ENCODE measurements at places on chromosomes 6 and 20.

DNA sequence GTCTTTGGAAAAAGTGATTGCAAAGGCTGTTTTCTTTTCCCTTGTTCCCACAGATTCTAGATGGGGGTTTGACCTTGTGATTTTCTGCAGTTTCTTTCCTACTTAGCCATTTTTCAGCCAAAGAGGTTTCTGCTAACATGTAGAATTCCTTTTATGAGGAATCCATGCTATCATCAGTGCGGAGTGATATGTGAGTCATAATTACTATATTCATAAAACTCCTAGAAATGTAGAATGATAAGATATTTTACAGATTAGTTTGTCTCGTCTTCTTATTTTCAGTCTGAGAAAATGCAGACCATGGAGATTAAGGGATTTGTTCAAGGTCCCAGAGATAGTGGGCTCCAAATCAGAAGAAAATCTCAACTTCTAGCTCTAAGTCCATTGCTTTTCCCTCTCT lies 98.6 kb downstream of the KCNQ5 start:
- no peak for DNase-seq

DNA sequence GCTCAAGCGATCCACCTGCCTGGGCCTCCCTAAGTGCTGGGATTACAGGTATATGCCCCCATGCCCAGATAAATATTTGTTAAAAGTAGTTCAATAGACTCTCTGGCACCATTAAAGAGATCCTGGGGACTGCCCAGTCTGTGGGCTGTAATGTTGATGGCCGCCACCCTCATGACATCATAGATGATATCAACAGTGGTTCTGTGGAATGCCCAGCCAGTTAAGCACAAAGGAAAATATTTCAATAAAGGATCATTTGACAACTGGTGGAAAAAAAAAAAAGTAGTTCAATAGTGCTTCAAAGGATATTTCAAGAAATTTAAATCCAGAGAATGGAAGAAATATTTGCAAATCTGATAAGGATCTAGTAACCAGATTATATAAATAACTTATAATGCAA lies 1.5 kb upstream of the CRIP3 start:
- no peak for DNase-seq

- no peak for DNase-seq
Observed at GRCh38 chr6:83258517-83258916, 65.4 kb downstream of the RWDD2A start.

DNA sequence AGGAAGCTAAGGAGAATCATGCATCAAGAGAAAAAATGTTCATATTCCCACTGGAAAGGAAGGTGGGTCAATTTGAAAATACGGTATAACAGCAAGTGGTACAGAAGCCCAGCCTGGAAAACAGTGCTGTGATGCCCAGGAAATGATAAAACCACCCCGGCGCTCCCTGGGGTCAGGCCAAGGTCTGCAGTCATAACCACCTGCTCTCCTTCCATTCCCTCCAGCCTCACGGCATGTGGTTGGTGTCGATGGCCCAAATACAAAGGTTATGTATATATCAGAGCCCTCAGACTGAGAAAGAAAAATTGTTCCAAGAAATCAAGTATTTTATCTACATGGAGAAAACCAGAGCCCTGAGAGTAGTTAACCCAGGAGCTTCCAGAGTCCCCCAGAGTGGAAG lies 208.1 kb upstream of the CDYL start:
- no peak for DNase-seq

- no peak for DNase-seq
Observed at GRCh38 chr20:50838707-50839385, 44.0 kb downstream of the BCAS4 start.

GRCh38 chr6:11092668-11093375 lies 812 bp upstream of the SMIM13 start:
- DNase-seq: peak; percentile 36

DNA sequence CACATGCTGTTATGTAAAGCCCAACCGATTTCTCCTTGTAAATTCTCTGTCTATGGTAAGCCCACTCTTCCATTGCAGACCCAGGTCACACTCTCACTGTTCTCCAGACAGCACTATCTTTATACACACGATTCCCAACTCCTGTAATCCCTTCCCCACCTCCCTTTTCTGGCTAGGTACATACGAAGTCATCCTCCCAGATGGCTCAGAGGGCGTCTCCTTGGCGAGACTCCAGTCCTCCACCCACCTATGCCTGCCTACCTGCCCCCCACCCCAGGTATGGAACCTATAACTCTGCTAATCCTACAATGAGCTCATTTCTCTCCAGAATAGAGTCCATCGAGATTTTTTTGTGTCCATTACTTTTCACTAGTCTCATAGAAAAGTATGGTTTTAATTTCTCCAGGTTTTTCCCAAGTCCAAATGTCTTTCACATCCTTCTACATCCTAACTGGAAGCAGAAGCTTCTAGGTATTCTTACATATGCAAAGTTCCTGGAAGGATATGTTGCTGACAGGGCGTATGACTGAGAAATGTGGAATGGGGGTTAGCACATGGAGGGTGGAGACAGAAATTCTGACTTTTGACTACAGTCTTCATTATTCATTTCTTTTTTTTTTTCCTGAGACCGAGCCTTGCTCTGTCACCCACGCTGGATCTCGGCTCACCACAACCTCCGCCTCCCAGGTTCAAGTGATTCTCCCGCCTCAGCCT lies 22.8 kb downstream of the SCML4 start:
- DNase-seq: no peak

DNA sequence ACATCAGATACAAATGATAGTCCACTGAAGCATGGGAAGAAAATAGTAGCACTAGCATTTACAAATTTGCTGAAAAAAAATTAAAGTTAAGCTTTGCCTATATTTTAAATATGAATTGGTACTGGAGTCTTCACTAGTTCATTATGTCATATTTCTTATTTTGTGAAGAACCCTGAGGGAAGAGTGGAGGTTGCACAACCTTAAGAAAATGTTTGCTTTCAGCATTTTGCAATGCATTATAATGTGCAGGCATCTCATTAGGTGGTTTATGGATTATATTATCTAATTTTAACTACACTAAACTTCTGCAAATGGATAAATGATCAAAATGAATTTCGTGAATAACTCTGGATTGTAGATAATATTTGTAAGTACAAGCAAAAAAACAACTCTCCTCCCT lies 390.8 kb upstream of the HS3ST5 start:
- no peak for DNase-seq

- DNase-seq: no peak
Observed at GRCh38 chr20:5722927-5723326, 27.3 kb upstream of the SHLD1 start.

DNA sequence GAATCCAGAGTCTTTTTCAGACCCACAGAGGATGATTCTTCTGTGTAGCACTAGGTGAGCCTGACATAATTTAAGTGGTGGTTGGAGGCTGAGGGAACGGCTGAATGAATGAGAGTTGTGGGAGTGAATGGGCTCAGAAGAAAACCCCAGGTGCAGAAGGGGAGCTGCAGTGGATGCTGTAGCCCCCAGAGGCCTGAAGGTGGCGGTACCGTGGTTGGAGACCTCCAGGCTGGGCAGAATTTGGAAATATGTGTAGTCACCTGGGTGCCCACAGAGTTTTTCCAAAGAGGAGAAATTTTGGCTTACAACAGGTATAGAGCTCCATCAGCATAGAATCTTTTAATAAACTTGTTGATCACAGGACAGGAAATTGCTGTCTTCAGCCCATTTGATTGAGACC lies 6.5 kb upstream of the RAET1G start:
- DNase-seq: no peak

GRCh38 chr20:33995053-33995831 lies 1.5 kb downstream of the RALY start:
- no peak for DNase-seq

GRCh38 chr6:104908888-104909525 lies 47.9 kb upstream of the LIN28B start:
- no peak for DNase-seq

DNA sequence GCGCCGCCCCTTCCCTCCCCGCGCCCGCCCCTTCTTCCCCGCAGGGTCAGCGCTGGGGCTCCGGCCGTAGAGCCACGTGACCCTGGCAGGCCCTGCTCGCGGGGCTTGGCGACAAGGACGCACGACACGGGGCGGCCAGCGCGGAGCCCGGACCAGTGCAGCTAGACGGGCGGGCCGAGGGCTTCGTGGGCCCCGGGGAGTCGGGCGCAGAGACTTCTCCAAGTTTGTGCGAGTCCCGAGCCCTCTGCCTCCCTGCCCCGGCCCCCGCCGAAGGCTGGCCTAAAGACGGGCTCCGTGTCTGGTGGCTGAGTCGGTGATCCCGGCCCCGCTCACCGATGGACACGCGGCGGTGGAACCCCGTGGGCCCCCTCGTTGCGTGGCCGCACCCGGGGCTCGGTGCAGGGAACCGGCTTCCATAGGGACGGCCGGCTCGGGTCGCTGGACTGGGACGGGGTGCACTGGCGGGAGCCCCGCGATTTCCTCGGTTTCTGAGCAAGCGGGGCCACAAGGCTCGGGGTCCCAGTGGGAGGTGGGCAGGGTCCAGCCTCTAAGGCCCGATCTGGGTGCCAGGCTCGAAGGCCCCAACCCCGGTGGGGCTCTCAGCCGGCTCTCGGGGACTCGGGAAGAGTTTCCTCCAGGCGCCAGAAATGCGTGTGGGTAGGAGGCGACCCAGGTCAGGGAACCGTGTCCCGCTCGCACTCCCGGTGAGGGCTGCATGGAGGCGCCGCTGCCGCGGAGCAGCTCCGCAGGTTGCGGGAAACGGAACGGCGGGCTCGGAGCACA lies 452 bp upstream of the GATA5 start:
- no peak for DNase-seq

DNA sequence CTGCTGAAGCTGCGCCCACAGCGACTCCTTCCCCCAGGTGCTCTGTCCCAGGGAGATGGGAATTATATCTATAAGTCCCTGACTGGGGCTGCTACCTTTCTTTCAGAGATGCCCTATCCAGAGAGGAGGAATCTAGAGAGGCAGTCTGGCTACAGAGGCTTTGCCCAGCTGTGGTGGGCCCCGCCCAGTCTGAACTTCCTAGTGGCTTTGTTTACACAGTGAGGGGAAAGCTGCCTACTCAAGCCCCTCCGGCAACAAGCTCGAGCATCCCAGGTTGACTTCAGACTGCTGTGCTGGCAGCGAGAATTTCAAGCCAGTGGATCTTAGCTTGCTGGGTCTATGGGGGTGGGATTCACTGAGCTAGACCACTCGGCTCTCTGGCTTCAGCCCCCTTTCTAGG lies 152.5 kb upstream of the MAP3K7 start:
- no peak for DNase-seq

GRCh38 chr6:118318648-118319047 lies 229.4 kb upstream of the PLN start:
- no peak for DNase-seq

DNA sequence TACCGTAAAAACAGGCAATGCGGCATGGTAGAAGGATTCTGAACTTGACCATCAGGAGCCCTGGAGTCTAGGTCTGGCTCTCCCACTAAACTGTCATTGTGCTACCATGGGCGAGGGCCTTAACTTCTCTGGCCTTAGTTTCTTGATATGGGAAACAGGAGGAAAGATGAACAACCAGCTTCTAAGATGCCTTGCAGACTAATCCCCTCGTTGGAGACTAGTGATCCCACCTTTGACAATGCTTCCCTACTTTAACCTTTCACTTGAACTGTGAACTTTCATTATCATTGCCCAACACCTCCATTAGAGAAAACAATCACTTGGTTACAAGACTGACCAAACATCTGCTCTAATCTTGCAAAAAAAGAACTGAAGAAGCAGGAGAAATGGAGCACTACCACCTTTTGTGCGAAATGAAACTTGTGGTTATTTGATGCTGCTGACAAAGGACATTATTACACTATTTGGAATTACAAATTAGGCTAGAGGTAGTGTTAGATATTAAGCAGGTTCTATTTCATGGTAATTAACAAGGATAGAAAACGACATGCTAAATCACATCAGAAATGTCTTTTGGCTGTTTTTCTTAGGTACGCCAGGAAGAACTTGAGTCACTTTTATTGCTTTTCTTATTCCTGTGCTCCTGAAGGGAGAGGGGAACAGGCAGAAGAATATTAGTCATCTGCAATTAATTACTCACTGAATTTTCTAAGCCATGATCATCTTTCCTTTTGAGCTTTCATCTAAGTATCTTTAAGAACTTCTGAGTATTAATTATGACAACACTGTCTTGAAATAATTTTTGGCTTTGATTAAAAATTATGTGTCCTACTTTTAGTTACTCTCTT lies 39.1 kb upstream of the ARHGAP18 start:
- DNase-seq: no peak

- no peak for DNase-seq
Observed at GRCh38 chr6:16882230-16882629, 121.0 kb upstream of the ATXN1 start.

DNA sequence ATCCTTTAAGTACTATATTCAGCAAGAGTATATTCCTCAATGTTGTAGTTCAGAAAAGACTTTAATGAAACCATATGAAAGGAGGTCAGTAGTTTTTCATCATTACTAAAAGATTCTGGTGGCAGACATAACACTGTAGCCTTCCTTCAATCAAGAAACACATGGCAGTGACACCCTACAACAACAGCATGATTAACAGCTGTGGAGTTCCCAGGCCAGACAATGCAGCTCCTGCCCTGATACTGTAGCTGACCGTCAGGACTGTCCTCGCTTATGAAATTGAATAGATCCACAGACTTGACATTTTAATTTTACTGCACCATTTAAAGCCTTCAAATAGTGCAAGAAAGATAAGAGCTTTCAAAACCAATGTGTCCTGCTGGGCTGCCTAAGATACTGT lies 43.6 kb downstream of the USP45 start:
- DNase-seq: no peak

GRCh38 chr6:163323705-163324104 lies 90.8 kb upstream of the QKI start:
- DNase-seq: no peak

DNA sequence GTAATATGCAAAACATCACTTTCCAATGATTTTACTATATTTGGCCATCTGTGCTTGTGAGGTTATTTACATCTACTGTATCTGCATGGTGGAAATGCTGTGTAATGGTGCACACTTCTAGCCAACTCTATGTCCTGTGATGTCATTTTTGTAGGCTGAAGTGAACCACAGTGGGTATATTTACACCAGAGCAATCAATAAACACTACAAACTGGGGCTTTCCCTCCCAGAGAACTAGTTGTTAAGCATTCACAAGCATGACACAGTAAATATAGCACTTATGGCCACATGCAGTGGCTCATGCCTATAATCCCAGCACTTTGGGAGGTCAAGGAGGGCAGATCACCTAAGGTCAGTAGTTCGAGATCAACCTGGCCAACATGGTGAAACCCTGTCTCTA lies 4.9 kb downstream of the SLC22A2 start:
- no peak for DNase-seq
